ENCODE measurements at places on chromosomes 2 and 18.

- DNase-seq, result no peak
Measured at GRCh38 chr2:227536445-227536844, 62.2 kb upstream of the SCYGR2 start.

GRCh38 chr2:70214953-70215549 lies 24.2 kb upstream of the C2orf42 start:
- DNase-seq, result no peak

GRCh38 chr2:149420053-149420963 lies 89.9 kb downstream of the LYPD6 start:
- no peak for DNase-seq

- DNase-seq, result no peak
Measured at GRCh38 chr18:10846657-10847407, 302.5 kb downstream of the PIEZO2 start.

DNA sequence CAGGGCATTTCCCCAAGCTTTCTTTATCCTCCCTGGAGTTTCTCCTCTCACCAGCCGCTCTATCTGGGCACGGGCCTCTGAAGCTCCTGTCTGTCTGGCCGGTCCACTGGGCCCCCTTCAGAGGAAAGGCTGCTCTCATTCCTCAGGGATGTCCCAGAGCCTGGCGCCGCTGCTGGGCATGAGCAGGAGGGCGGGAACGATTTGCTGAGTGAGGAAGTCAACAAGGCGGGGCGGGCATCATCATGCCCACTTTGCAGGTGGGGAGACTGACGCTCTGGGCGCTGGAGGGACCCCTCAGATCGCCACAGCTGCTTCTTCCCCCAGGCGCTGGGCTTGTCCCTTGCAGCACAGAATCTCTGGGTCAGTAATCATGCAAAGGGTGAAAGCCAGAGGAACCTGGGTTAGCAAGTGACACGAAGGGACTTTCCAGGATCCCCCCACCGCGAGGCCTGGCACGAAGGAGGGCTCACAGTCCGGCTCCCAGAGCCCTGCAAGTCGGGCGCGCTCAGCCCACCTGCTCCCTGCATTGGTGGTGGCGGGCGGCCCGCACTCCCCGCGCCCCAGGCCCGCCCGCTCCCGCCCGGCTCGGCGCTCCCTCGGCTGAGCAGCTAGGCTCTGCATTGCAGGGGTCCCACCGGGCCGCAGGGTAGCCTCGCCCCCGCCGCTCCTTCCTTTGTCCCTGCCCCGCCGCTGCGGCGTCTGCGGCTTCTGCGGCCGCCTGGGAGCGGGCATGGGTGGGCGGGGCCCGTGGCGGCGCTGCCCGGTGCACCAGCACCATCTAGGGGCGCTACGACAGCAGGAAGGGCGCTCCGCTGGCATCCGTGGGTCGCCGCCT lies 157.8 kb downstream of the CYRIA start:
- no peak for DNase-seq

- DNase-seq, result no peak
Measured at GRCh38 chr2:186733414-186733813, 39.6 kb downstream of the FAM171B start.

- DNase-seq, result no peak
Measured at GRCh38 chr2:48722391-48722790, 33.1 kb downstream of the LHCGR start.

DNA sequence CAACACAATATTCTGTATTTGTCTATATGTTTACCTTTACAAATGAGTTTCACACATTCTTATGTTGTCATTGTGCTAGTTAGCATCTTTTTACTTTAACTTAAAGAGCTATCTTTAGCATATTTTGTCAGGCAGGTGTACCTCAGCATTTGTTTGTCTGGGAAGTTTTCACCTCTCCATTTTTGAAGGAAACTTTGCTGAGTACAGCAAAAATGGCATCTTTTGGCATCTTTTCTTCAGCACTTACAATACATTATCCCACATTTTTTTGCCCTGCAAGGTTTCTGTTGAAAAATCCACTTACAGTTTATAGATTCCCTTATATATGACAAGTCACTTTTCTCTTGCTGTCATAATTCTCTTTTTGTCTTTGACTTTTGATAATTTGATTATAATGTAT lies 171.3 kb upstream of the XIRP2 start:
- no peak for DNase-seq

GRCh38 chr2:419687-420317 lies 131.9 kb upstream of the ALKAL2 start:
- no peak for DNase-seq

GRCh38 chr18:36461551-36461987 lies 164.1 kb downstream of the FHOD3 start:
- no peak for DNase-seq

- DNase-seq, result no peak
Measured at GRCh38 chr2:179340678-179341077, 76.0 kb upstream of the SESTD1 start.

GRCh38 chr2:55592130-55592529 lies 25.3 kb downstream of the PPP4R3B start:
- DNase-seq, result no peak

GRCh38 chr2:146677280-146677679 lies 1167.5 kb upstream of the ACVR2A start:
- DNase-seq, result no peak

Data from H54 (cell line).